Vagina (tissue), 2 donors: ENCODE measurements at places on chromosomes 13 and 19.

GRCh38 chr13:38630780-38631179 lies 56.1 kb upstream of the FREM2 start:
- no peak for DNase-seq

GRCh38 chr19:17441241-17442021 lies 7.0 kb downstream of the TMEM221 start:
- no peak for DNase-seq

DNA sequence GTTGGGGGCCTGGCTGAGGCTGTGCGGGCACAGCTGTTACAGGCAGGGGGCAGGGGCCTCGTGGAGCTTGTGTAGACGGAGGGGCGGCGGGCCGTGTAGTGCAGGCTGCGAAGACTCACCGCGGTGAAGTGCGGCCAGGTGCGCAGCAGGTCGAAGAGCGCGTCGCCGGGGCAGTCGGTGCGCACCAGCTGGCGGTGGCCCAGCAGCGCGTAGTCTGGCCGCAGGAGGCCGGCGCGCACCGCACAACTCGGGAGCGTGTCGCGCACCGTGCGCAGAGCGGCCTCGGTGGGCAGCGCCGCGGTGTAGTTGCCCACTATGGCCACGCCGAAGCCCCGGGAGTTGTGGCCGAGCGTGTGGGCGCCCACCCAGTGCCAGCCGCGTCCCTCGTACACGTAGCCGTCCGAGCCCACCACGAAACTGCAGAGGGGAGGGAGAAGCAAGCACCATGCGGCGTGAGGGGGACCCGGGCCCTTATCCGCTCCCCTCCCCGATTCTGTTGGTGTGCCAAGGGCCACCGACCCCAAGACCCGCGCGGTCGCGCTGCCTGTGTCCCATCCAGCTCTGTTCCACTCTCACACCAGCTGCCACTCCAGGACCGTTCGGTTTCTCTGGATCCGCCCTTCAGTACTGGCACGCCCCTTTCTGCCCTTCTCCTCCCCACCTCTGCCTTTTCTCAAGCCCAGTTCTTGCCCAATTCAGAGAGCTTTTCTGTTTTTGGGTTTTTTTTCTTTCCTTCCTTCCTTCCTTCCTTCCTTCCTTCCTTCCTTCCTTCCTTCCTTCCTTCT lies 5.4 kb upstream of the RASAL3 start:
- no peak for DNase-seq

- DNase-seq = no peak
Measured at GRCh38 chr19:15074371-15074770, 7.6 kb upstream of the OR1I1 start.

DNA sequence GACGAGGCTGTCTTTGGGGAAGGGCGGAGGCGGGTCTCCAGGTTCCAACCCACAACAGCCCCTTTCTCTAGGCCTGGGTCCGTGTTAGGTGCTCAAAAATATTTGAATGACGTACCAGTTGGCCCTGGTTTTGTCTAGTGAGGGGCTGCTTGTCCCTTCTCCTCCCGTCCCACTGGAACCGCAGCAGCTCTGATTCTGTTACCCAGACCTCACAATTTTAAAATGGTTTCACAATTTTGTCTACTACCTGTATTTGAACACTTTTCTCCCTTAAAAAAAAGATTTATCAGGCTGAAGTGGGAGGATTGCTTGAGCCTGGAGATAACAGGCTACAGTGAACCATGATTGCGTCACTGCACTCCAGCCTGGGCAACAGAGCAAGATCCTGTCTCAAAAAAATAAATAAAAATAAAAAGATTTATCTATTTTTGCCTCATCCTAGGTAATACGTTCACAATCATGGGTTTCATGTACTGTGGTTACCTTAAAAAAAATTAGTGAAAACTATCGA lies 1.3 kb upstream of the IRF2BP1 start:
- no peak for DNase-seq

GRCh38 chr19:39438270-39438934 lies 2.7 kb upstream of the RPS16 start:
- no peak for DNase-seq

DNA sequence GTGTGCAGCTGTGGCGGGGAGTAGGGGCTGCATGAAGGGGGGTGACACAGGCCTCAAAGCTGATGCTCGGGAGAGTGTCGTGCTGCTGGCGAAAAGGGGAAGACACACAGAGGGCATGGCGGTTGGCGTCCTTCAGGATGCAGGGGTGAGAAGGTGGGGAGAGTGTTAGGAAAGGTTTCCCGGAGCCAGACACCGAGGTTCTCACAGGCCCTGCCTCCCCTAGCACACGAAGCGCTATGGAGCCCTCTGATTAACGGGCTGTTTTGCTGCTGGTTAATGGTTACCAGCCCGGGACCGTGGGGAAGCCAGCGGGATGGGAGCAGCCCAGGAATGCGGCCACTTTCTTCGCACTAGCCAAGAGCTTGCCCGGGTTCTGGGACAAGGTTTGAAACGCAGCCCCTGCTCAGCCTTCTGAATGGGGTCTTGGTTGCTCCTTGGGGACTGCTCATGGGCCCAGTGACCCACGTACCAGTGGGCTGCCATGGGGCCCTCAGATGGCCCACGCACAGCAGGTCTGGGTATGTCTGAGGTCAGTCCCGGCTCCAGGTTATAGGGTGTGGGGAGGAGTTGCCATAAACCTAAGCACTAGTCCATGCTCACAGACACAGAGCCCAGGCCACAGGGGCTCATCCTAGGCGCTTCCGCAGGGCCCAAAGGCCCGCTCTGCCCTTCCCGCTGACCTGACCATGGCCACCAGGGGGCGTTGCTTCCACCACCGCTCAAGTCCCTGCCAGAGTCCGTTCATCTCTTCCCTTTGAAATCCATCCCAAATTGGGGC lies 31.3 kb upstream of the ISYNA1 start:
- no peak for DNase-seq

- no peak for DNase-seq
Measured at GRCh38 chr13:27424246-27425157, at the start of gene GTF3A. GTF3A (plus strand) TSS chr13:27424619.

- no peak for DNase-seq
Measured at GRCh38 chr19:51703575-51704515, 10.7 kb downstream of the SPACA6 start.

DNA sequence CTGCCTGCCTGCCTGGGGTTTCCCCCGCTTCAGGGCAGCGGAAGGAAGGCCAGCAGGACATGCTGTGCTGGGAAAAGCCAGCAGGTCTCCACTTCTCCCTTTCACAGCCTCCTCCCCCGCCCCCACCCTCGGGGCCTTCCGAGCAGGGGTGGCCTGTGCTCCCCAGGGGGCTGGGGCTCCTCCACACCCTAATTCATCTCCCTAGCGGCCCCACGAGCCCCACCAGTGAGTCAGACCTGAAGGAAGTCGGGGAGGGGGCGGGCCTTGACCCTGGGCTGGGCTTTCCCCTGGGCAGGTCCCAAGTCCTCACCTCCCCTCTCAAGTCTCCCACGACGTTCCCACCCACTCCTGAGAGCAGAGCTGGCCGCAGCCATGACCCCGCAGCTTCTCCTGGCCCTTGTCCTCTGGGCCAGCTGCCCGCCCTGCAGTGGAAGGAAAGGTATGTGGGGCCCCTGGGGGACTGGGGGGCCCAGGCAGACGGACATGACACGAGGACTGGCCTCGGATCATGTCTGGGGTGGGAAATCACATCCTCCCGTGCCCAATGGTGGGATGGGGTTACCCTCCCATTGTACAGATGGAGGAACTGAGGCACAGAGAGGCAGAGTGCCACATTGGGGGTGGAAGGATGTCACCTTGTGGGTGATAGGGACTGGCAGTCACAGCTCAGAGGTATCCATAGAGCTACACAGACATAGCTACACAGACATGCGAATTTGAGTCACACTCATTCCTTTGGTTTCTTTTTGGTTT lies at the start of gene EBI3:
TSS of gene EBI3 (plus strand) at position 345 of the 753 bp plus-strand sequence. CDS start at position 373, 28 bp downstream.
- DNase-seq = no peak

DNA sequence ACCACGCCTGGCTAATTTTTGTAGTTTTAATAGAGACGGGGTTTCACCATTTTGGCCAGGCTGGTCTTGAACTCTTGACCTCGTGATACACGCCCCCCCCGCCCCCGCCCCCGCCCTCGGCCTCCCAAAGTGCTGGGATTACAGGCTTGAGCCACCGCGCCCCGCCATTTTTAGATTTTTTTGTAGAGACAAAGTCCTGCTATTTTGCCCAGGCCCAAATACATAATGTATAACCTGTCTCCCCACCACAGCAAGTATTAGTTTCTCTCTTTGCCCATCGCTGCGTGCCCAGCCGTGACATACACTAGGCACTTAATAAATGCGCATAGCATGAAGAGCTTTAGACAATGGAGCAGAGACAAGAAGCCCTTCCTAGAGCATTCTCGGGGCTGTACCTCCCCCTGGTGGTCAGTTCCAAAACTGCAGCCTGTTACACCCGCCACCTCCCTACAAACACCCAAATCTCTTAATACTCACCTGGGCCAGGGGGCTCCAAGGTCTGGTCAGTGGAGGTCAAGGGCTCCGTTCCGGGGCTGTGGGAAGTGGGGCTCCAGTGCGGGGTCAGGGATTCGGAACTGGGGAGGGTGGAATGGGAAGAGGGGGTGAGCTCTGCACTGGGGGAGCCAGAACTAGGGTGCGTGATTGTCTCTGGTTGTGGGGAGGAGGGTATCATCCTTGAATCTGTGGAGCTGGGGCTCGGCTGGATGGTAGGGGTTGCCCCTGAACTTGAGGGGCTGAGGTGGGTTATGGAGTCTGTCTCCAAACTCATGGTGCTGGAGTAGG lies 22.5 kb downstream of the IQCN start:
- DNase-seq = no peak

DNA sequence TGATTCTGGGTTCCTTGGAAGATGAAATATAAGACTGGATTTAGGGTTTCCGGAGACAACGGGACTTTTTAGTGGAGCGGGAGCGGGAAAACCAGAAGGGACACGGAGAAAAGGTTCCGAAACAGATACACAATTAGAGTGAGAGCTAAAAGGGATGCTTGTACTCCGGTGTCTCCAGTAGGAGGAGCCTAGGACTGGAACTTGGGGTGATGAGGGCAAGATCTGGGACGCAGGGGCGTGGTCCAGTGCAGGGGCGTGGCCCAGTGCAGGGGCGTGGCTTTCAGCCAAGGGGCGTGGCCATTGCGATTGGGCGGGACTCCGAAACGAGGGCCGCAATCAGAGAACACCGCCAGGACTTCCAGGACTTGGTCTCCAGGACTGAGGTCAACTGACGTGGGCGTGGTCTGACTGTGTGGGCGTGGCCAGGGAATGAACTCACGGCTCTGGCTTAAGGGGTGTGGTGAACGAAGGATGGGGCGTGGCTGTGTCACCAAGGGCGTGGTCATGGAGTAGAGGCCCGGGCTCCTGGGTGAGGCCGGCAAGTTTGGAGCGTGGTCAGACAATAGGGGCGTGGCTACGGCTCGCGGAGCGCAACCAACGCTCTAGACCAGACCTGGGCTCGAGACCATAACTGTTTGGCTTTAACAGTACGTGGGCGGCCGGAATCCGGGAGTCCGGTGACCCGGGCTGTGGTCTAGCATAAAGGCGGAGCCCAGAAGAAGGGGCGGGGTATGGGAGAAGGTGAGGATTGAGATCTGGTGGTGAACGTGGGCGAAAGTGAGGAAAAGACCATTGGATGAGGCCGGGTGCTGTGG lies at the start of gene DKKL1:
TSS of gene DKKL1 (plus strand) at position 610 of the 815 bp plus-strand sequence. CDS start at position 732, 122 bp downstream.
- DNase-seq = no peak

- DNase-seq = no peak
Measured at GRCh38 chr19:17522988-17523872, 11.8 kb downstream of the PGLS start.
